Vagina (tissue), 2 donors: ENCODE measurements at places on chromosomes 16 and 17.

GRCh38 chr16:69145658-69146057 is 13.2 kb downstream of the UTP4 start:
- DNase-seq = no peak
- H3K27me3 ChIP-seq = no peaks in the 10 kb centered on the region
- H3K27ac ChIP-seq = no peak overlapping the region
- H3K4me1 ChIP-seq = no peaks in the 10 kb centered on the region
- H3K4me3 ChIP-seq = no peak overlapping the region

DNA sequence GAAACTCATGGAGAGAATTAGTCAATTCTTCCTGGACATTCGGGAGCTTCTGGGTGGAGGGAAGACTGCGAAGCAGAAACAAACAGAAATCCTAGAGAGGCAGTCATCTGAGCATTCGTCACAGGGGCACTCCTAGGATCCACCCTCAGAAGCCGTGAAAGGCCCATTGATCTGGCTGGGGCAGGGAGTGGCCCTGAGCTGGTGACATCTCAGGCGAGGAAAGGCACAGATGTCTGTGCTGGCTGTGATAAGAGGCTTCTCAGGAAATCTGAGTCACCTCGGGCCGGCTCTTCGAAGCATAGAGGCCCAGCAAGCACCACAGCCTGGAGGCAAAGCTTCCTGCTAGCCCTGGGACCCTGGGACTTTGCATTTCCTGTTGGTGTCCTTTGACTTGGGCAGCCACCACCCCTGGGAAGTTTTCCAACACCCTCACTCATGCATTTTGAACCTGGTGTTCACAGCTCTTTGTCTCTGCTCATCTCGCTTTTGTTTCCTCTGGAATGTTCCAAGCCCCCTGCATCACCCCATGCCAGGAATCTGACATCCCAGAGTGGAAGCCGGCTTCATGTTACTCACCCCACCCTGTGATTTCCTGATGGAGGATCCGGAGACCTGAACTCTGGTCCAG is 23.3 kb upstream of the CDRT4 start:
- peaks cover 15% of the 10 kb centered on the region for H3K4me1 ChIP-seq
- no peaks in the 10 kb centered on the region for H3K27me3 ChIP-seq
- no peak overlapping the region for H3K4me3 ChIP-seq
- no peak for DNase-seq

DNA sequence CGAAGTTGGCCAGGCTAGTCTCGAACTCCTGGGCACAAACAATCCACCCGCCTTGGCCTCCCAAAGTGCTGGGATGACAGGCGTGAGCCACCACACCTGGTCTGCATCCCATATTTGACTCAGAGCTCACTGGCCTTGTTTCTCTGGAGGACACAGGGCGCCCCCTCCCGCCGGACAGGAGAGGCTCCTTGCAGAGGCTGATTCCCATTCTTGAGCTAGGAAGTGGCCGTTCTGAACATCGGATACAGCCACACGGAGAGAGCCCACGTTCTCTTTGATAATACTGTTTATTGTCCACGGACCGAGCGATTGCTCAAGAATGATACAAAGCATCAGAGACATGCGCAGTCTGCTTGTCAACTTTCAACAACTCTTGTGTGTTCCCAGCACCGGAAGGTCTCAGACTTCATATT is 12.1 kb upstream of the USP36 start:
- H3K36me3 ChIP-seq = no peaks in the 10 kb centered on the region
- H3K27me3 ChIP-seq = no peaks in the 10 kb centered on the region
- no peak for DNase-seq
- no peak overlapping the region for H3K4me3 ChIP-seq
- no peaks in the 10 kb centered on the region for H3K4me1 ChIP-seq

- no peaks in the 10 kb centered on the region for H3K27me3 ChIP-seq
- H3K4me1 ChIP-seq = no peaks in the 10 kb centered on the region
- DNase-seq = no peak
- H3K4me3 ChIP-seq = no peak overlapping the region
These were observed 7.9 kb downstream of the ESRP2 start for GRCh38 chr16:68227850-68228553.

DNA sequence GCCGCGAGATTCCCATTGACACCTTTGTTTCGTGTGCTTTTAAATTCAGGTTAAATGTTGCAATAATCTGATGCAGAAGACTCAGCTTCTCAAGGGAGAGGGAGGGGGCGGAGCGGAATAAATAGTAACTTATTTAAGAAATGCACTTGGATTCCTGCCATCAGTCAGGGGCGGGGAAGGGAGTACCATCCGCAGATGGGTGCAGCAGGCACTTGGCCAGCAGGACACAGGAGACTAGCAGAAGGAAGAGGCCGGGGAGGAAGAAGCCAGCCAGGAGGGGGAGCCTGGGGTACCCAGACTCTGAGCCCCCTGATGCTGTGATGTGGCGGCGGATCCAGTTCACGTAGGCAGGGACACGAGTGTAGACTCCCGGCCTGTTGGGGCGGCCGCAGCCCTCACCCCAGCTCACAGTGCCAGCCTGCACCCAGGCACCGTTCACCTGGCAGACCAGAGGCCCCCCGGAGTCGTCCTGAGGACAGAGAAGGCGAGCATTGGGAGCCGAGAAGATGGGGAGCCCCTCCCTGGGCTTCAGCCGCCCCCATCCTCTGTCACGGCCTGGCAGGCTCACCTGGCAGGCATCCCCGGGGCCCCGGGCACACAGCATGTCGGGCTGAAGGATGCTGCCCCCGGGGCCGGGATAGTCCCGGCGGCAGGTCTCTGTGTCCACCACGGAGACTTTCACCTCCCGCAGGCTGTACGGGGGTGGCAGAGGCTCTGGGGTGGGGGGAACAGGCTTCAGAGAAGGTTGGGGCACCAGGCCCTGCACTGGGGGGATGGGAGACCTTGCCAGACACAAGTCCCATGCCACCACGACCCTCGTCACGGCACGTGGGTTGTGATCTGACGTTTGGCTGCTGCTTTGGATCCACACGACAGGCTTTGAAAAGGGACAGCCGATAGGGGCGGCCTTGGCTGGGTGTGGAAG is 3.2 kb downstream of the TPSG1 start:
- H3K4me1 ChIP-seq = no peaks in the 10 kb centered on the region
- no peak overlapping the region for H3K4me3 ChIP-seq
- no peak overlapping the region for H3K27ac ChIP-seq
- H3K36me3 ChIP-seq = no peaks in the 10 kb centered on the region
- no peaks in the 10 kb centered on the region for H3K27me3 ChIP-seq

GRCh38 chr17:34126965-34127364 is 128.1 kb upstream of the CCL2 start:
- no peaks in the 10 kb centered on the region for H3K4me1 ChIP-seq
- H3K4me3 ChIP-seq = no peak overlapping the region
- no peaks in the 10 kb centered on the region for H3K36me3 ChIP-seq
- H3K27ac ChIP-seq = no peak overlapping the region

DNA sequence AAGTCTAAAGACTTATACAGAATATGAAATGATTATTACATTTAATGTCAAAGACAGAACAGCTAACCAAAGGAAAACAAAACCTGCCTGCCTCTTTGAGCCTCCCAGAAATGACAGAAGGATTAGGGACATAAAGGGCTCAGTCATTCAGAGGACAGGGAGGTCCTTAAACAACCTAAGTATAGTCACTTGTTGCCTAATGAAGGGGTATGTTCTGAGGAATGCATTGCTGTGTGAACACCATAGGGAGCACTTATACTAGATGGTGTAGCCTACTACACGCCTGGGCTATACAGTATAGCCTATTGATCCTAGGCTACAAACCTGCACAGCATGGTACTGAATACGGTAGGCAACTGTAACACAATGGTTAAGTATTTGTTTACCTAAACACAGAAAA is 106.4 kb downstream of the PARN start:
- no peak overlapping the region for H3K27ac ChIP-seq
- no peaks in the 10 kb centered on the region for H3K36me3 ChIP-seq
- no peak for DNase-seq
- H3K4me1 ChIP-seq = peaks cover 27% of the 10 kb centered on the region

DNA sequence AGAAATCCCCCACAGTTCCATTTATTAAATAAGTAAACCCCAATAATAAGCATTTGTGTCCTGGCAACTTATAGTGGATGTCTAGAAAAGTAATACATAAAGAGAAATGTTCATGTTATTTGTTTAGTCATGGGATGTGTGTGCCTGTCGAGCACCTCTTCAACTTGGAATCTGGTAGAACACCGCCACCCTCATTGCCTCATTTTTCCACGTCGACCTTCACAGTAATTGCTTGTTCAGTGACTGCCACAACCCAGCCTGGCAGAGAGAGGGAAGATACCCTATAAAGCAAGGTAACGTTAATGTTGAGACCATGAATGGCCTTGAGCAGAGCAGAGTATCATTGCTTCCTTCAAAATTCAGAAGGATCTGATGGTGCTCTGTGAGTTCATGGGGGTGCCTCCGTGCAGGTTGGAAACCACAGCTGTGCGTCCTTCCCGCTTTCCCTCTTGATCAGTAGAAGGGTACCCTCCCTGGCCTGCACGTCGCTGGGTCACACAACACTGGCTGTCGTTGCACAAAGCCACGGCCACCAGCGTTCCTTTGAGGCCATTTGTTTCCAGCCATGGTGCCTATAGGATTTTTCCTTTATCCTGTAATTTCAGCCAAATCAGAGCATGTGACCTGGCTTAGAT is 3.7 kb upstream of the DNASE1 start:
- H3K27ac ChIP-seq = no peak overlapping the region
- H3K4me3 ChIP-seq = no peak overlapping the region
- peaks cover 14% of the 10 kb centered on the region for H3K36me3 ChIP-seq

- no peaks in the 10 kb centered on the region for H3K36me3 ChIP-seq
- H3K27ac ChIP-seq = peak overlapping the region; percentile 44
- no peaks in the 10 kb centered on the region for H3K27me3 ChIP-seq
- H3K4me1 ChIP-seq = peaks cover 19% of the 10 kb centered on the region
- H3K4me3 ChIP-seq = no peak overlapping the region
These were observed 26.2 kb downstream of the ANKRD40 start for GRCh38 chr17:50681263-50682200.

- H3K36me3 ChIP-seq = no peaks in the 10 kb centered on the region
- peak overlapping the region; percentile 87 for H3K4me3 ChIP-seq
- DNase-seq = no peak
These were observed 497 bp downstream of the BCL7C start for GRCh38 chr16:30893417-30893743.

DNA sequence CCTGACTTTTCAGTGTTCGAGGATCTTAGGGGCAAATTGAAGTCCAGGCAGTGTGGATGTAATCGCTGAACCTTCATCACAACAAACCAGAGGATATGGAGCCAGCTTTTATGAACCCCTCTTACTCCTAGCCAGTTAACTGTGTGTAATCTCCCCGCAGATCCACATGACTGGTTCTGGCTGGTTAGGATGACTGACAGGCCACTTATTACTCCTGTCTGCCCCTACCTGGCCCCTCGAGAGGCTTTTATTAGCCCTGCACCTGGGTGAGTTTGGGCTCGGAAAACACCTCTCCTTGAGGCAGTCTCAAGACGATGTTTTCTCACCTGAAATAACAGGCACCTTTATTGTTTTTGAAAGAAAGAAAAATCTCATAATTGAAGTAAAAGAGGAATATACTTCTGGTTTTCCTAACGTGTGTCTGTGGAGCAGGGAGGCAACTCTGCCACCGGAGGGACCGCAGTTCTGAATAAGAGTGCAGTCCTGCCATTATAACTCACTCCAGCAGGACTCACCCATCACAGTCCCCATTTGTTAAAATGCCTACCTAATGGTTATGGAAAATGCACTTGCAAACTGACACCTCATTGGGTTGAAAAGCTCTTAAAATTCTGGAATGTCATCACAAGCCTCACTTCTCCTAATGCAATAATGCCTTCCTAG is 291.9 kb upstream of the N4BP1 start:
- H3K27ac ChIP-seq = no peak overlapping the region
- no peaks in the 10 kb centered on the region for H3K36me3 ChIP-seq
- H3K27me3 ChIP-seq = no peaks in the 10 kb centered on the region
- no peak for DNase-seq

GRCh38 chr17:39277110-39277509 is 51.4 kb upstream of the STAC2 start:
- H3K4me3 ChIP-seq = no peak overlapping the region
- H3K36me3 ChIP-seq = peaks cover 46% of the 10 kb centered on the region
- no peaks in the 10 kb centered on the region for H3K4me1 ChIP-seq
- H3K27me3 ChIP-seq = no peaks in the 10 kb centered on the region

GRCh38 chr16:14458576-14458975 is 171.5 kb downstream of the PARN start:
- no peaks in the 10 kb centered on the region for H3K27me3 ChIP-seq
- H3K36me3 ChIP-seq = no peaks in the 10 kb centered on the region
- no peak overlapping the region for H3K27ac ChIP-seq
- DNase-seq = no peak
- H3K4me1 ChIP-seq = no peaks in the 10 kb centered on the region
- H3K4me3 ChIP-seq = no peak overlapping the region

DNA sequence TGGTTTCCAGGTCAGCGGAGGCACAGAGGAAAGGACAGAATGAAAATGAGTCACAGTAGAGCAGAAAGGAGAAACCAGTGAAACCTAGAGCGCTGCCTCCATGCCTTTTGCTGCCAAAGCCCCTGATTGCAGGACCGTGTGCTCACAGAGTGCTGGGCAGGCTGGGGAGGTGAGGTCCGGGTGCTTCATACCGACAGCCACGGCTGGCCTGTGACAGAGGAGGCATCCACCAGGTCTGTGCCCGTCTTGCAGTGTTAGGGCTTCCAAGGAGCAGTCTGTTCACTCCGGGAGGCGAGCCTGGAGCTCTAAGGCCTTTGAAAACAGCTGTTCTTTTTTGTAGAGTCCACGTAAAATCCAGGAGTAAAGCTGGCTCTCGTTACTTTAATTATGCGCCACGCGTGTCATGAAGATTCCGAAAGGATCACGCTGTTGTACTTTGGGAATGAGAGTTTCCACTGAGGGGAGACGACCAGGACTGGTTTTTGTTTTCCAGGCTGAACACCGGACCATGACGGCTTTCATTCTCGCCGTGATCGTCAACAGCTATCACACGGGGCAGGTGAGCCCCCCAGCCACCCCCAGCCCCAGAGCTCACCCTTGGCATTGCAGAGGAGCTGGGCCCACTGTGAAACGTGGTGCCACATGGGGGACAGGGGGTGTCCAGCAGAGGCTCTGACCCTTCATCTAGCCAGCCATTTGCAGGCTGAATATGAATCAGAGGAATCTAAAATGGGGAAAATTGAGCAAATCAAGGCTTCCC is 108.5 kb upstream of the CHMP6 start:
- peaks cover 35% of the 10 kb centered on the region for H3K36me3 ChIP-seq
- no peak overlapping the region for H3K4me3 ChIP-seq
- DNase-seq = no peak
- no peak overlapping the region for H3K27ac ChIP-seq
- H3K27me3 ChIP-seq = no peaks in the 10 kb centered on the region

DNA sequence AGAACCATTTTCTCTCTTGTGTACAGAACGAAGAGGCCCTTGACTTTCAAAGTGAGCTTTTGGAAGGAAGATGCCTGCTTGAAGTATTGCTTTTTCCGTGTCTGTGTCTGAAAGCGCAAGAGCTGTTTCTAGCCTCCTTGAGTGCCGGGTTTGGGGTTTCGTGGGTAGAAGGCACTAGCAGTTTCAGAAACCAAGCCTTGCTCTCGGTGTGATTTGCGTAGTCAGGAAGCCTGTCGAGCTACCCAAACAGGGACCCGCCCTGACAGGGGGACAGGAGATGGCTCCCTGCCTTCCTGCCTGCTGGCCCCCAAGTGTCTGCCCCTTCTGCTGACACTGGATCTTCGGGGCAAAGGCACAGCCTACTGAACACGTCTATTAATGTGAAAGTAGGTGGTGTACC is 322.0 kb downstream of the MAF start:
- no peaks in the 10 kb centered on the region for H3K4me1 ChIP-seq
- H3K27ac ChIP-seq = no peak overlapping the region
- H3K36me3 ChIP-seq = no peaks in the 10 kb centered on the region
- no peaks in the 10 kb centered on the region for H3K27me3 ChIP-seq
